ENCODE measurements at places on chromosomes 3 and 15.

DNA sequence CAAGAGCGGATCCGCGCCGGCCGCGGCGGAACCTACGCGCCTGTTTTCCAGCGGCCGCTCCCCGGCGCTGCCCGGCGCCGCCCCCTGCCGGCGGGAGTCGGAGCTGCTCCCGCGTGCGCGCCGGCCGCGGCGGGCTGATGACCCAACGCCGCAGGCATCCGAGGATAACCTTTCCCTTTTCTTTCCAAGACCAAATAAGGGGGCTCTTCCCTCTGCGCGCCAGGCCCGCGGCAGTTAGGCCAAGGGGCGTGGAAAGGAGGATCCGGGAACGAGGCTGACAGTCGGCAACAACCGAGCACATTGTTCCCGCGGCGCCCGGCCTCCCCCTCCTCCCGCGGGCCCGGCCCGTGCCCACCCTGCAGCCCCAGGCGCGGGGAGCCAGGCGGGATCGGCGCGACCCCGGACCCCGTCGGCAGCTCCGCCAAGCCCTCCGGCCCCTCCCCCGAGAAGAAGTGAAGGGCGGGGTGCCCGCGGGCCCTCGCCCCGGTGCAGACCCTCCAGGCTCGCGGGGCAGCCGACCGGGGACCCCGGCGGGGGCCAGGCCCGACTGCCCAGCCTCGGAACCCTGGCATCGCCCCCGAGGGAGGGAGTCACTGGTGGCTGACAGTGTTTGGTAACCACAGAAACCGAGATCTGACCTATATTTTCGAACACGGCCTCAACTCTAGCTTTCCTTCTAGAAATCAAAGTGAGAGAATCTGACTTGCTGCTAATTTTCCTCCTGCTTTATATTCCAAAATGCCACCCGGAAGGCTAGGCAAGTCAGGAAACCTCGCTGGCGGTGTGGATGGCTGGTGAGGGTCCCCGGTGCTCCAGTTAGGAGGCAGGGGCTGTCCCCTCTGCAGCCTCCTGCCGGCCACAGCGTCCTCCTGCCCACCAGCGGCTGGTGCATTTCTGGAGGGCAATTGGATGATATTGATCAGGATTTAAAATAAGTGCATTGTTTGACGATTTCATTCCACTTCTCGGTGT is 45.6 kb upstream of the SYNM start:
- DNase-seq: peak; percentile 54

- no peak for DNase-seq
Measured at GRCh38 chr3:197139586-197139985, 110.0 kb upstream of the MELTF start.

GRCh38 chr3:16456784-16457415 is 56.6 kb downstream of the RFTN1 start:
- no peak for DNase-seq

- DNase-seq: no peak
Measured at GRCh38 chr15:70672081-70672480, 91.3 kb downstream of the UACA start.

DNA sequence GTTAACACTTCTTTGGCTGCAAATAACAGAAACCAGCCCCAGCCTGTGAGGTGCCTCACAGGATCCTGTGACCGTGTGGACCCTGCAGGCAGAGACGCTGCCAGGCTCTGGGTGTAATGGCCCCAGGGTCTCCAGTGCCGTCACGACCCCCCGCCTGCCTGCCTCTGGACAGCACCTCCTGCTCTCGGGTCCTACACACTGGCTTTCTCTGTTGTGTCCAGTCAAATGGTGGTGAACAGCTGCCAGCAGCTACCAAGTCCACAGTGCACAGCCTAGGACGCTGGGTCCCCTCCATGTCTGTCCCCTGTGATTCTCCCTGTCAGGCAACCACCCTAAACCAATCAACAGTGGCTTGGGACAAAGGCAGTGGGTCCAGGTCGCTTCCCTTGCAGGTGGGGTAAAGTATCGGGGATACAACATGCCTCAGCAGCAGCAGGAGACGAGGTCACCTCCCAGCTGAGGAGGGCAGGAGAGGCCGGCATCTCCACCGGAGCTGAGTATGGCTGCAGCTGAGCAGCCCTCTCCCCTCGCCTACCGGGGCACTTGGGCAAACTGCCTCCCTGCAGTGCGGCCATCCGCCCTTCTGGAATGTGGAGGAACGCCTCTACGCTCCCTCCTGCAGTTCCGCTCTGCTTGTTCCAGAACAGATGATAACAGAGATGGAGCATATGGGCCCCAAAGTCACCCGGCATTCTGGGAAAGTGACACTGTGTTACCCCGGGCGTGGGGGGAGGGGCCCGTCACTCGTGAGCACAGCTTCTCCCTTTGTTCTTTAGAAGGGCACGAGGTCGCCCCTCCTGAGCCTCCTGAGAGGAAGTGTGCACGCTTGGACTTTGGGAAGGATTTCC is 21.1 kb upstream of the SKOR1 start:
- no peak for DNase-seq

GRCh38 chr3:24915639-24916038 is 421.0 kb upstream of the THRB start:
- DNase-seq: no peak

GRCh38 chr3:145716519-145716918 is 444.5 kb downstream of the PLOD2 start:
- no peak for DNase-seq

DNA sequence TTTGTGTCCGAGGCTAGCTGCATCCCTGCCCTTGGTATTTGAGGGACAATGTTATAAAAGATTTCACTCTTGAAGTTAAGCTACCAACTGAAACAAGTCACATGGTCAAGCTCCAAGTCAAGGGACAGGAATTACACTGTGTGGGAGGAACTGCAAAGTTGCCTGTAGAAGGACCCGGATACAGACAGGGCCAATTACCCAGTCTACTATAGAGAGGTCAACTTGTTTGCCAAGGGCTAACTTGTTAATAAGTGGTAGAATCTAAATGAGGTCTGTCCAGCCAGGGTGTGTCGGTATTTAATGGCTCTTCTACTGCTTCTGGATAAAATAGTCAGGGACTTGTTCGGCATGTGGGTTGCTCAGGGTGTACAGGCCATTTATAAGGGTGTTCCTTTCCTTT is 55.7 kb downstream of the PTPRG start:
- no peak for DNase-seq

- no peak for DNase-seq
Measured at GRCh38 chr3:70291097-70291482, 21.3 kb downstream of the MDFIC2 start.

GRCh38 chr15:92425578-92426225 is 32.0 kb downstream of the ST8SIA2 start:
- DNase-seq: no peak

DNA sequence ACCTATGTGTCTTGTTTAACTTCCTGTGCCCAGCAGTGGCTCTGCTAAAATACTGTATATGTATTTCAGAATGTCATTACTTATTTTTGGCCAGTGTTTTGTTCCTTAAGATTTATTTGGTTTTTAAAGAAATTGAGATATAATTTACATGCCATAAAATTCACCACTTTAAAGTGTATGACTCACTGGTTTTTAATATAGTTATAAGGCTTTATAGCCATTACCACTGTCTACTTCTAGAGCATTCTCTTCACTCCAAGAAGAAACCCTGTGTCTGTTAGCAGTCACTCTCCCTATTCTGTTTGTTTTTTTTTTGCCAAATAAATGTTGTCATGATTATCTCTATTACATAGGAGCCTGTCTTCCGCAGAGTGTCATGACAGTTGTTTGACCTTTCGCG is 25.8 kb downstream of the PPM1L start:
- DNase-seq: no peak

GRCh38 chr3:193346259-193346658 is 32.3 kb downstream of the ATP13A5 start:
- DNase-seq: no peak

- no peak for DNase-seq
Measured at GRCh38 chr15:68408971-68409370, 23.0 kb downstream of the ITGA11 start.

DNA sequence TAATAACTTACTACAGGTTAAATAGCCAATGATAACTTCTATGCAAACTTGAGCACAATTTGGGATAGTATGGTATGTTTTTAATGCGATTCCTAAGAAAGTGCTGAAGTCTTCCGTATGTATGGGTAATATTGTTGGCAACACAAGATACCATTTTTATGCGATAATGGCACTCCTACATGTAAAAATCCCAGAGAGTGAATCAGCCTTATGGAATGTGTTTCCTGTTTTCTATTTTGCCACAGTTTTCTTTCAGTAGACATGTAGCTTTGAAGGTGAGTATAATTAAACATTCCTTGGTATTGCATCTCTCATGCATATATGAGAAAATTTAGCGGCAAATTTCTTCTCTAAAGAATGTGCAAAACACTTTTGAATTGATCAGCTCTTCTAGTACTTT is 396.8 kb upstream of the AZI2 start:
- no peak for DNase-seq

- DNase-seq: no peak
Measured at GRCh38 chr15:30859091-30859874, 44.4 kb upstream of the FAN1 start.

DNA sequence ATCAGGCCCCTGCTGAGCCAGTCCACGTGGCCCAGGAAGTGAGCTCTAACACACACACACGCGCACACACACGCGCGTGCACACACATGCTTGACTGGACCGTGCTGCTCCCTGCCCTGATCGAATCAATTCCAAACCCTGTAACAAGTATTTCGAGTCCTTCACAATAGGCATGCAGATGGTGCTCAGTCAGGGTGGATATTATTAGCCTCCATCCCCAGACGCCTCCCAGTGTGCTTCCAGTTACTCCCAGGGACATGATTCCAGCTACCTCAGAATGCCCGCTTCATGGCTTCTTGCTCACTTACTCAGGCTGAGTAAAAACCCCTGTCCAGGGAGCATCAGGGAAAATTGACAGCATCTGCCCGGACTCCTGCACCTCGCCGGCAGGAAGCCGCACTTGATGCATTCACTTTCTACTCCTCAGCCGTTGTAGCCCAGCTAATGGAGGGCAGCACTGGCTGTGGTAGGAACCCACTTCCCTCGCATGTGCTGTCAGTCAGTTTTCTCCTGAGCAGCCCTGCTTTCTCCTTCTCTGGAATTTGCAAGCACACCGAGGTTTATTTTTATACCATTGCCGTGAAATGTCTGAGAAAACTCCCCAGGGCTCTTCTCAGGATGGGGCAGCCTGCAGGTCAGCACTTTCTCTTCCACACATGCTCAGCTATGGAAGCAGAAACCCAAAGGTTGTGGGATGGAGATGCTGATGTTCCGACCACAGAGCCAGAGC is 126.1 kb upstream of the ABHD17C start:
- no peak for DNase-seq

- DNase-seq: no peak
Measured at GRCh38 chr3:143617050-143617449, 231.2 kb downstream of the SLC9A9 start.

GRCh38 chr3:127990051-127990450 is 62.2 kb upstream of the SEC61A1 start:
- DNase-seq: no peak

- DNase-seq: no peak
Measured at GRCh38 chr3:58522759-58523425, 14.1 kb downstream of the ACOX2 start.

DNA sequence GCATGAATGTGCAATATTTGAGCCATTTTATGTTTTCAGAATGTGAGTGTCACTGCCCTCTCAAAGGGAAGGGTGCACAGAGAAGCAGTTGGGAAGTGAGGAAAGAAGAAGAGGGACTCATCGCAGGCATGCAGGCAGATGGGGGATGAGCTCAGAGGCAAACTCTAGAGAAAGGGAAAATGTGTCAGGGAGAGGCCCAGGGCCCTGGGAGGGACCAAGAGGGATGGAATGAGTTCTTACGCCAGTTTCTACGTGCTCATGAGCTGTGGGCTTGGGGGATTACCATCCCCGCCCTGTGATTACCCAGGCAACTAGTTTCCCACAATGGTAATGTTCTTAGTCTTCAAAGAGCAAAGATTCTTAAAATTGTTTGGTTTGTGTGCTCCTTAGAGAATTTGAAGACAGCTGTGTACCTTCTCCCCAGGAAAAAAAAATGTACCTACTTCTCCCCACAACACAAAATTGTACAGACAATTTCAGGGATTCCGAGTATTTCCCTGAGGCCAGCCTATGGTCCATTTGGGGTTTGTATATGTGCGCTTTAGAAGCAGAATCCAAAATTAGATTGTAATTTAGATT is 17.8 kb downstream of the GCSAM start:
- DNase-seq: no peak

- no peak for DNase-seq
Measured at GRCh38 chr3:46498916-46499519, 1.2 kb downstream of the RTP3 start.

GRCh38 chr3:158802409-158803268 is 785 bp downstream of the MFSD1 start:
- no peak for DNase-seq

- no peak for DNase-seq
Measured at GRCh38 chr15:79352206-79352605, 41.3 kb downstream of the TMED3 start.

DNA sequence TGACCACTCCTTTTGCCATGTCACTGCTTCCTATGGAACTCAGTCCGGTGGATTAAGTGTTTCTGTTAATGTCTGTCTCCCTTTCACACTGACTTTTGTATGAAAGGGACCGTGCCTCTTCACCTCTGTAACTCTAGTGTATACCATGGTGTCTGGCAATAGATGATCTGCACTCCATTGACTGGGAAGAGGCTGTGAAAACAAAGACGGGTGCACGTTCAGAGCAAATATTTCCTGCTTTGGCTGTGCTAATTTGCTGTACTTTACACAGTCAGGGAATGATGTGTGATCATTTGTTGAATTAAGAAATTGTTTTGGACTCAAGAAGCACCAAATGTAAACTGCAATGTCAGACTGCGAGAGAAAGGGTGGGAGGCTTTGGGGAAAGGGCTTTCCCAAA is 315.2 kb downstream of the RORA start:
- no peak for DNase-seq

GRCh38 chr3:128128251-128128650 is 4.6 kb upstream of the RUVBL1 start:
- DNase-seq: no peak

DNA sequence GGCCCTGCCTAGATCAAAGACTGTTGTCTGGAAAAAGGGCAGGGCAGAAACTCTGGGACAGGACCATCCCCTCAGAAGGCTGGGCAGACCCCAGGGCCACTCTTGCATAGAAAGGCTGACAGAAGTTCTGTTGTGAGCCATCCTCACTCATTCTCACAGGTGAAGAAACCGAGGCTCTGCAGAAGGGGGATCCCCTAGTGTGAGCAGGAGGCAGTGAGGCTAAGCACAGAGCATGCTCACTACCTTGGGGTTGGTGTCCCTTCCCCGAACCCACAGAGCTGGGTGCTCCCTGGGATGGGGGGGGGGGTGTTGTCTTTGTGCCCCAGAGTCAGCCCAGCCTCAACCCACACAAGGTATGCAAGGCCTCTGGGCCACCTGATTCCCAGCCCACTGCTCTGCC is 50.9 kb upstream of the TMEM115 start:
- no peak for DNase-seq

GRCh38 chr3:193851941-193852674 is 259.1 kb downstream of the OPA1 start:
- no peak for DNase-seq

GRCh38 chr3:45987368-45988291 is 8.0 kb downstream of the FYCO1 start:
- no peak for DNase-seq

- no peak for DNase-seq
Measured at GRCh38 chr3:65178703-65179102, 490.9 kb upstream of the ADAMTS9 start.
